ENCODE measurements at places on chromosomes 12 and 14.

DNA sequence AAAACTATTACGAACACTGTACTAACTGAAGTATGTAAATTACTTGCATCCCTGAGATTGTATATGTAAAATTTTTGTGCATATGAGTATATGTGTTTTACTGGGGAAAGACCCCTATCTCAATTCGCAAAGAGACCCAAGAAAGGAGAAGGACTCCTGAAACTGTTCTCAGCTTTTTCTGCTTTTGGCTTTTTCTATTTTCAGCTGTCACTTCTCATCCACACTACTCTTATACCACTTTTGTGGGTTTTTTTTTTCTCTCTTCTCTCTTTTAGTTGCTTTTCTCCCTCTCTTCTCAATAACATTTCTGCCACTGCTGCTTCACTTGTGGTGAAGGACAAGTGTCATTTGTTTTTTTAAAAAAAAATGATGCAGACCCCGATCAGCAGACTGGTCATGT is 39.8 kb downstream of the NIN start:
- DNase-seq = no peak

- DNase-seq = no peak
These were observed 133.5 kb downstream of the LLPH start for GRCh38 chr12:65997056-65997455.

- no peak for DNase-seq
These were observed 8.1 kb upstream of the ATL1 start for GRCh38 chr14:50551877-50552276.

GRCh38 chr14:60311417-60311816 is 62.4 kb downstream of the PPM1A start:
- no peak for DNase-seq

DNA sequence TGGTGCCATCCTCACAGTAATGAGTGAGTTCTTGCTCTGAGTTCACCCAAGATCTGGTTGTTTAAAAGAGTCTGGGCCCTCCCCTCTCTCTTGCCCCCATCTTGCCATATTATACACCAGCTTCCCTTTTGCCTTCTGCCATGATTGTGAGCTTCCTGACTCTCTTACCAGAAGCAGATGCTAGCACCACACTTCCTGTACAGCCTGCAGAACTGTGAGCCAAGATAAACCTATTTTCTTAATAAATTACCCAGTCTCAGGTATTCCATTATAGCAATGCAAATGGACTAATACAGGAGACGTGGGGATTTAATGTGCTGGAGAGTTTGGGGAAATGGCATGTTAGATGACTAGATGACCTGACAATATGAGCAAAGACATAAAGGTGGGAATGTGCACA is 12.8 kb downstream of the SLC4A8 start:
- DNase-seq = no peak

DNA sequence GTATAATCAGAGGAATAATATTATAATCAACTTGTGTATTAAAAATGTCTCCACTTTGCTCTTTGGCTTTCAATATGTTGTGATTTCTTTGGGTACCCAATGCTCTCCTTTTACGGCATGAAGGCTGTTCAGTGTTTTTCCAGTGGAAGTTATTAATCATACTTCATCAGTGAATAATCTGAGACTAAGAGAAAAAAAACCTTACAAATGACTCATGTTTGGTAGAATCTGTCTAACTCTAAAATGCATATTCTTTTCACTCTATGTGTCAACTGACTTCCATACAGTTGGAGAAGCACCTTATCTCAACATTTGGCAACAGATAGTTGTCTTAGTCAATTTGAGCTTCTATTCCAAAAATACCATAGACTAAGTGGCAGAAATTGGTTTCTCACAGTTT is 82.2 kb downstream of the PTPRO start:
- no peak for DNase-seq

DNA sequence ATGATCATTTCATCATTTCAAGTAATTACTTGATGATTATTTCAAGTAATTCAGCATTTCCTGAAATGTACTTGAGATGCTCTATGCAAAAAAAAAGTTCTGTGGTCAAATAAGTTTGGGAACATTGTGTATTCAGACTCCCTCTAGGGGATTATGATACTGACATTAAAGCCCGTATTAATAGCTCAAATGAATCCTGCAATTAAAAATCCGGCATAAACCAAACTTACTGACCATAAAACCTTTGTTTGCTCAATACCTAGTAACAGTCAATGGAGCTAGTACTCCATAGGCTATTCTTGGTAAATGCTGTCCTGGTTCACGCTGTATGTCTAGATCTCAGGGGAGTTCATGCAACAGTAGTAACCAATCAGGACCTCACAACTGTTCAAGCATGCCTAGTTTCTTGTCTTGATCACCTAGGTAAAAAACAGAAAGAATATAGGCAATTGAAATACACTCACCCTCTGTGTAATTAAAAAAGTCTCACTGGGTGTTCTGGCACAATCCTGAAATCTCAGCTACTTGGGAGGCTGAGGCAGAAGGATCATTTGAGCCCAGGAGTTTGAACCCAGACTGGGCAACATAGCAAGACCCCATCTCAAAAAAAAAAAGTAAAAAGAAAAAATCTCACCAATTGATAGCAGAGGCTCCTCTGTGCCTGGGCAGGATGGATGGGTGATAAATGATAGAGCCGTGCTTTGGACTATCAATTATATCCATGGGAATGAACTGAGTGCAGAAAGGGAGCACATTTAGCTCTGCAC is 14.1 kb downstream of the ALDH1L2 start:
- no peak for DNase-seq

GRCh38 chr14:31228533-31228932 is 20.9 kb upstream of the HECTD1 start:
- no peak for DNase-seq

DNA sequence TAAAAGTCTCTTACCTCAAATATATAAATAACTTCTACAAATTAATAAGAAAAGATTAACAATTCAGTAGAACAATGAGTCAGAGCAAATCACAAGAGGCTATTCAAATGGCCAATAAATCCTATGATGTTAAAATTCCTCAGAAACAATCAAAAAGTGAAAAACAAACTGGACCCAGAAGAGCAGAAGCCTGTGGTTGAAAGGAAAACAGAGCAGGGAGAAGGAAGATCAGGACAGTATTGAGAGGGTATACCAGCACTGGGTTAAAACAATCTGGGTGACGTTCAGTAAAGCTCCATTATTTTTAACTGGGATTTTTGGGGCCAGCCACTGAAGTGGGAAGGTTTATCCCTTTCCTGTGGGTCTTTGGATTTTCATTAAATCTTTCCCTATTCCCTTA is 39.7 kb upstream of the PCED1B start:
- no peak for DNase-seq

DNA sequence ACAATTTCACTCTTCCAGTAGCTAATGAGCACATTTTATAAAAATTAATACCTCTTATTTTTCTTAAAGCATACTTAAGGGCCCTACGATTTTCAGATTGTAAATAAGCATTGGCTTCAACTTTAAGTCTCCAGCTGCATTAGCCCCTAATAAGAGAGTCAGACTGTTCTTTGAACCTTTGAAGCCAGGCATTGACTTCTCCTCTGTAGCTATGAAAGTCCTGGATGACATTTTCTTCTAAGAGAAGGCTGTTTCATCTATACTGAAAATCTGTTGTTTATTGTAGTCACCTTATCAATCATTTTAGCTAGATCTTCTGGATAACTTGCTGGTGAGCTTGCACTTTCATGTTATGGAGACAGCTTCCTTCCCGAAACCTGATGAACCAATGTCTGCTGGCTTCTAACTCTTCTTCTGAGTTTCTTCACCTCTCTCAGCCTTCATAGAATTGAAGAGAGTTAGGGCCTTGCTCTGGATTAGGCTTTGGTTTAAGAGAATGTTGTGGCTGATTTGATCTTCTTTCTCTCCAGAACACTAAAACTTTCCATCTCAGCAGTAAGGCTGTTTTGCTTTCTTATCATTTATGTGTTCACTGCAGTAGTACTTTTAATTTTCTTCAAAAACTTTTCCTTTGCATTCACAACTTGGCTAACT is 377.1 kb upstream of the RGS6 start:
- DNase-seq = peak; percentile 2

GRCh38 chr12:116524964-116525379 is 34.2 kb upstream of the MAP1LC3B2 start:
- DNase-seq = no peak

GRCh38 chr12:131794573-131794972 is 33.6 kb upstream of the MMP17 start:
- DNase-seq = no peak

DNA sequence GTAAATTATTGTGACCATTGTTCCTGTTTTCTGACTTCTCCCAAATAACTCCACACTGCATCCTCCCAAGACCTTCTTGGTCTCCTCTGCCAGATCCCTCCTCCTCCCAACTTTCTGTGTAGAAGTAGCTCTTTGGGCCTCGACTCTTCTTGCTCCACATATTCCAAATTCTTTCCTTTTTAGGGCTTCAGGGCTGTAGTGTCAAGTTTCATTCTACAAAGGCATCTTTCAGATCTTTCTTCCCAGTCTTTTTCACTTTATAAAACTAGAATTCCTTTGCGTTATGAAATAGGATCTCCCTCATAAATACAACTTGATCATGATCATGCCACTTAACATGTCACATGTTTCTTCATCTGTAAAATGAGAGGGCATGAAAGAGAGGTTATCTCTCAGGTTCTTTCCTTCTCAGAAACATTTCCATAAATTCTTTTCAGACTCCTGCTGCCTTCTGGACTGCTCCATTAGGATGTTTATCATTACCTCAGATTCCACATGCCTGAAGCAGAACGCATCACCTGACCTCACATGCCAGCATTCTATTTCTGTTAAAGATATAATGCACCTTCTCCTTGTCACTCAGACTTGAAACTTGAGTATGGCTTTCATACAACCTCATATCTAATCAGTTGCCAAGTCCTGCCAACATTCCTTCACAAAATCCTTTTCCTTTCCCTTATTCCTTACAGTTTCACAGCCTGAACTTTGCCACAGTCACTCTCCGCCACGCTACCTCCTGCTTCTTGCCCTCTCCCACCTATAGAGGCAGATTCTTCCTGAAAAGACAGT is 8.5 kb downstream of the SLC38A1 start:
- DNase-seq = no peak

DNA sequence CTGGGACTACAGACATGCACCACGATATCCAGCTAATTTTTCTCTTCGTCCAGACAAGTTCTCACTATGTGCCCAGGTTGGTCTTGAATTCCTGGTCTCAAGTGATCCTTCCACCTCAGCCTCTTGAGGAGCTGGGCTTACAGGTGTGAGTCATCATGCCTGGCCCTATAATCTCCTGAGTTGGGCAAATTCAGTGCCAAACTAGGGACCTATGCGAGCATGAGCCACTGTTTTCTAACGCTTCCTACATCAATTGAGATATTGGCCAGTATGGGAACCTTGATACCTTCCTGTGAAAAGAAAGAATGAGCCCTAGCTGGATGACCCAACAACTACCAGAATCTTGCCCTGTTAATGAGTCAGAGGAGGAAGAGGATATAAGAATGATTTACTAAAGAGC is 585.2 kb downstream of the C12orf50 start:
- DNase-seq = no peak

GRCh38 chr12:52385226-52385702 is at the start of gene KRT84:
Gene KRT84, minus strand, starts transcription at chr12:52385652. Its CDS starts 67 bp downstream, at chr12:52385585.
- no peak for DNase-seq

- no peak for DNase-seq
These were observed 29.4 kb downstream of the TTC9 start for GRCh38 chr14:70670992-70671651.

DNA sequence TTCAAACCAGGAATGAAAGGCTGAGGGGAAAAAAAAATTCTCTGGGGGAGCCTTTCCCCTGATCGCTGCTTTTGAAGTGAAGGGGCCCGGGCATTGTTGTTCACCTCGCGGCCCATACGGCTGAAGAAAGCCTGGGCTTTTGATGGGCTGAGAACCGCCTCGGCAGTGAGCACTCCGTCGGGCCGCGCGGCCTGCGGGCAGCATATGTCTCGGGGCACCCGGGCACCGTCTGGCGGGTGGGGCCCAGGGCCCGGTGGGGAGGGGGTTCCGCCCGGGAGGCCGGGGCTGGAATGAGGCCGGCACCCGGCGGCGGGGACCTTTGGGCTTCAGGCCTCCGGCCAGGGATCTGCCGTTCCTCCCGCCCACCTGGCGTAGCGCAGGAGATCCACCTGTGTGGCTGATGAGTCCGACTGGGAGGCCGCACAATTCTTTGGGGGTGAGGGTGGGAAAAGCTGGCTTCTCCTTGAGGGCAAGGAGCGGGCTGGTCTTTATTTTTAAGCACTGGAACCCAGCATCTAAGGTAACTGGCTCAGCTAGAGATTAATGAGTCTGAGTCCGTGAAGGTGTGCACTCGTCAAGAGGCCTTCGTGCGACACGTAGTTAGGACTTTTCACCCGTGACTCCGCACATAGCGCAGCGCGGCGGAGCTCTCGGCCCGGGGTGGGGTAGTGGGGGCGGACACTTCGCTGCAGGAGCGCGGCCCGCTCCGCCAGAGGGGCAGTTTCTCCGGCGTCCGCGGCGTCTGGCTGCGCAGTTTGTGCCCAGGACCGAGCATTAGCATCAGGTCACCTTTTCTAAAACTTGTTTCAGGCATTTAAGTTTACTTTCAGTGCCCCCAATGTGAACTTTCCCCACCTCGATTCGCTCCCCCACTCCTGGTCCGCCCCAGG is 10.6 kb downstream of the FOXA1 start:
- DNase-seq = no peak

- no peak for DNase-seq
These were observed 84.2 kb downstream of the GRIP1 start for GRCh38 chr12:66594688-66595087.

DNA sequence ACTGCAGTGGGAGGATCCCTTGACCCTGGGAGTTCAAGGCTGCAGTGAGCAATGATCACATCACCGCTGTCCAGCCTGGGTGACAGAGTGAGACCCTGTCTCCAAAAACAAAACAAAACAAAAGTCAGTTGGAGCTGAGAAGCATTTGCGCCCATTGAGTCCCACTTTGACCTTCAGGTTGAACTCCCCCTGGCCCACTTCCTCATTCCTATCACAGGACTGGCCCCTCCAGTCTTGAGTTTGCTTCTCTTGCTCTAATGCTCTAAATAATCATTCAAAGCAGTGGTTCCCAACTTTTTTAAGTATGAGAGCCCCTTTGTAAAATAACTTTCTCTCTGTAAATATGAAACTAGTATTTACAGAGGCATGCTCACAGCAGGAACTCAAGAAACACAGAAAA is 28.0 kb upstream of the GSC start:
- DNase-seq = no peak

GRCh38 chr12:75460204-75460603 is 20.4 kb upstream of the GLIPR1 start:
- no peak for DNase-seq

Data from RPMI8226 (cell line).